ENCODE measurements at places on chromosomes 13 and 19.
A peak's percentile ranks its signal among the peaks of the same experiment; 100 is the strongest.

DNA sequence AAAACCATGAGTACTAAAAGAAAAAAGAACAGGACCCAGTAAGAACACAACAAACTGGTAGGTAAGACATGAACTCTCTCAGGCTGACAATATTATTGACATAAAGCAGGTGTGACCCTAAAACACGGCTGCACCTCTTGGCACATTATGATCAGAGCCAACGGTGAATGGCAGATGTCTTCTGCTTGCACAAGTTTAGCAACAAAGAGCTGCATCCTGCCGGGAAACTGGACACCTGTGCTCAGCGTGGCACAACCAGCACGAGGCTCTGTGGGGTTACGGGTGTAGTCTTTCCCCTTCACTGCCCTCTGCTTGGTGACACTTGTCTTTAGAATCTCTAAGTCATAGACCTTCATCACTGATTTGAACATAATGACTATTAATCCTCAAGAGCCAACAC lies 97.9 kb downstream of the DOCK9 start:
- DNase-seq = no peak

GRCh38 chr13:110338441-110339101 lies 31.5 kb downstream of the COL4A2 start:
- DNase-seq = no peak

GRCh38 chr13:73060251-73061160 lies 1.7 kb downstream of the KLF5 start:
- DNase-seq = no peak

DNA sequence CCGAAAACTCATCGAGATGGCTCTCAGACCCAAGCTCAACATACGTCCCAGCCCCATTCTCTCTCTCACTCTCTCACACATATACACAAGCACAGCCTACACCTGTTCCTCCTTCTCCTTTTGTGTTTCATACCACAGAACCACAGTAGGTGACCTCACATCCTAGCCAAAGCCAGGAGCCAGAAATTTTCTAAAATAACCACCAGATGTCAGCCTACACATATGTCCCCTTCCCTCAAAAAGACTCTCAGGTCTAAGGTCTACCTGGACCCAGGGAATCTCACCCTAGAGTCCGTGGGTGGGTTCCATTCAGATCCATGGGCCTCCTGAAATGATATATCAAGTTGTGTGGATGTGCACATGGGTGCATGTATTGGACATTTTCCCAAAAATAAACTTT lies 104.2 kb upstream of the IPO5 start:
- no peak for DNase-seq

DNA sequence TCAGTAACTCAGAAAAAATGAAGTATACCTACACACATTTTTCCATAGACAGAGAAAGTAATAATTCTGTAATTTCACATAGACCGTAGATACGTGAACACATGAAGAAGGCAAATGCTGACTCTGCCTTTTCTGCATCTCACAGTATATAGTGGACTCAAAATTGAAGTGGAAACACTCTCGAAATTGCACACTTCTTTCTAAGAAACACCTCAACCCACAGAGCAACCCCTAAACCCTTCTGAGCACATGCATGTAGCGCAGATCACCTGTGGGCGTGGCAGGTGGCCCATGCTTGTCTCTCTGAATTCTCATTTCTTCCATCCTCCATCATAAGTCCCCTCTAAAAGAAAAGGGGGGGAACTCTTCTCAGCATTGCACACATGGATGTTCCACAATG lies 34.7 kb downstream of the COL4A1 start:
- DNase-seq = no peak

DNA sequence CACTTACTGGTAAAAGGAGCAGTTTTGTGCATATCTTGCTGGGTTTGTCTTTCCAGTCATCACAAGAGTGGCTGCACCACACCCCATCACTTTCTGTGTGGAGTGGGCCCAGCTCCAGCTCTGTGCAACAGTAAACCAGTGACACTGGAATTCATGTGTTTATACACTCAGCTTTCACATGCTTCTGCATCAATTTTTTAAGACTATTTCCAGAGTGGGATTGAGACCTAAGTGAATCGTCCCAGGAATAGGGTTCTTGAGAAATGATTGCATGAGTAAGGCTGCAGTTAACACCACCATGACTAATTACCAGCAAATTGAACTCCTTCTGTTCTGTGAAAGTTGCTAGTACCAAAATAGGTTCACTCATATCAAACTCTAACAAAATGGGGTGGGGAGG lies 5.3 kb upstream of the CFAP97D2 start:
- no peak for DNase-seq

GRCh38 chr19:13077240-13077639 lies 25.4 kb downstream of the LYL1 start:
- DNase-seq = no peak

DNA sequence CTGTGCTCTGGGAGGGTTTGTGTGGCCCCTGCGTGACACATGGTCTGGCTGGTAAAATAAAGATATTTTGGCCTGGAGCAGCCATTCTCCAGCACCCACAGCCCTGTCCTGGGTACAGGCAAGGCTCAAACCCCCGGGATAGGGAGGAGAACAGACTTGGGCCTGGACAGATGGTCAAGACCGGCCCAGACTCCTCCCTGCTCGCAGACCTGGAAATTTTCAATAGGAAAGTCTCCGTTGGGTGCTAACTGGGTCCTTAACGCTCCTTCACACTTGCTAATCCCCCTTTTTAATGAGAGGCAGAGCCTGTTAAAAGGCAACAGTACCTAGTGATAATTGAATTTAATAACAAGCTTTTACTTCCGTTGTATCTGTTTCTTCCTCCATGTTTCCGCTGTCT lies 2.5 kb downstream of the PALM start:
- no peak for DNase-seq

GRCh38 chr13:46647512-46648065 lies 94.6 kb downstream of the LRCH1 start:
- DNase-seq = no peak

GRCh38 chr13:30133554-30133912 lies 173.8 kb downstream of the KATNAL1 start:
- DNase-seq = no peak

DNA sequence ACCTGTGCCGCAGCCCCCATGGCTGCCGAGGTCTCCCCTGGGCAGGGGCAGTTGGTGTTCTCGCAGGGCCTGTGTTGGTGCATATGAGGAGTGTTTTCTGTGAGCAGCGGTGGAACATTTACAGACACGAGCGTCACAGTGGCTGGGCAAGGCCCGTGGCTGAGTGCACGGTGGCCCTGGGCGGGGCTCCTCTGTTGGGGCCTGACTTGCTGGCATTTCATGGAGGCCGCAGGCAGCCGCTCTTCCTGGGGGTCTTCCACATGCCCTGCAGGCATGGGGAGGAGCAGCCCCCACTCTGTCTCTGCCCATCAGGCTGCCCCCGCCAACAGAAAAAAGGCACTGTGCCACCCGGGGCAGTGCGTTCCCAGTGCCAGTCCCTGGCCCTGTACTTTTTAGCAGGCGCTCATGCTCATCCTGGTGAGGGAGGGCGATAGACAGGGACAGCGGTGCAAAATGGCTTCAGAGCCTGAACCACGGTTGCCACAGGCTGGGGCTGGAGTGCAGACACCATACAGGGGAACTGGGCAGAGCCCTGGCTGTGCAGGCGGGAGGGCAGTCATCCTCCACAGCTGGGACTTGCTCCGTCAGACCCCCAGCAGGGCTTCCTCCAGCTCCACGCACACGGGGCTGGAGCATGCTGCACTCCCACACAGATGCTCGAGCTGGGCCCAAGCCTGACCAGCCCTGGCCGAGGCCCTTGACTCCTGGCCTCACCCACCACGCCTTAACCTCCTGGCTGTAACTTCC lies 23.5 kb downstream of the TFDP1 start:
- no peak for DNase-seq

DNA sequence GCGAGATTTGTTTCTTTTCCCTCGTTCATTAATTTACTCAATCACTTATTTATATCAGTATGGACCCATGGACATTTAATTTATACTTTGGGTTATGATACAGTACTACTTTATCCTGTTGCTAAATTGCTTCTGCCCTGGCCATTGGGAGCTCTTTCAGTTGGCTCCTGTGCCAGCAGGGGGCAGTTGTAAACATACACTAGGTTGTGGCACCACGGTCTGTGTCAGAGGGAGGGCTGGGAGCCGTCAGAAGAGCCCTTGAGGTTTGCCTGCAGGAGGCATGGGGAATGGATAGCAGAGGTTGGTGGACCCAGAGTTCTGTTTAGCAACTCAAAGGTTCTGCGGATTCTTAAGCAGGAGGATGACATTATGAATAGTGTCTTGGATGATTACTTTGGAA lies 94.3 kb downstream of the ERCC5 start:
- DNase-seq = no peak

DNA sequence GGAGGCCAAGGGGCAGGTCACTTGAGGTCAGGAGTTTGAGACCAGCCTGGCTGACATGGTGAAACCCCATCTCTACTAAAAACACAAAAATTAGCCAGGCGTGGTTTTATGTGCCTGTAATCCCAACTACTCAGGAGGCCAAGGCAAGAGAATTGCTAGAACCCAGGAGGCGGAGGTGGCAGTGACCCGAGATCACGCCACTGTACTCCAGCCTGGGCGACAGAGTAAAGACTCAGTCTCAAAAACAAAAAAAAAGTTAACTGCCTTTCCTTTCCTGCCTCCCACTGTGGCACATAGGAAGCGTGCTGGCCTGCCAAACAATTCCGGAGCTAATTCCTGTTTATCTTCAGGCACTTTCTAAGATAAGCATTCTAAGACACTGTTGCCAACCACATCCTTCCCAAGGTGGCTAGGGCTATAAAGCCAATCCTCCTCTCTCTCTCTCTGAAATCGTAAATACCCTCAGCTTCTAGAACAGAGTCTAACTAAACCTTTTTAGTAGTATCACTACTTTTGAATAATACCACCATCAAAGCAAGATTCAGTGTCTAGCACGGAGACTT lies 21.6 kb downstream of the SLC25A30 start:
- no peak for DNase-seq

GRCh38 chr13:66560189-66560588 lies 669.9 kb downstream of the PCDH9 start:
- no peak for DNase-seq

DNA sequence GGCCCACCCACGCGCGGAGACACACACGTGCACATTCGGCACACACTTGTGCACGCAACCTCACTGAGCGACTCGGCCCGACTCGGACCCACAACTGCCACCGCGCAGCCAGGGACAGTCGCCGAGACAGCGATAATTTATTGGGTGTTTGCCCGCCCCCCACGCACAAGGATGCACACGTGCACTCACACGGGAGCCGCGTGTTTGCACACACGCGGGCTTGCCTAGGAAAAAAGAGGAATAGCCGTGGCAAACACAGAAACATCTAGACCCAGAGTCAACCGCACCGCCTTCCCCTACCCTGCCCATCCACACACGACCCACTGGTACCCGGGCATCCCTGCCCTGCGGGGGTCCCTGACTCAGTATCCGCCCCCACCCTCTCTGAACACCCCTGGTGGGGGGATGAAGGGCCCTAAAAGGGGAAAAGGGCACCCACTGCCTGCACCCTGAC lies 1.1 kb upstream of the SSBP4 start:
- no peak for DNase-seq

GRCh38 chr13:84192125-84192524 lies 309.9 kb upstream of the SLITRK1 start:
- no peak for DNase-seq

DNA sequence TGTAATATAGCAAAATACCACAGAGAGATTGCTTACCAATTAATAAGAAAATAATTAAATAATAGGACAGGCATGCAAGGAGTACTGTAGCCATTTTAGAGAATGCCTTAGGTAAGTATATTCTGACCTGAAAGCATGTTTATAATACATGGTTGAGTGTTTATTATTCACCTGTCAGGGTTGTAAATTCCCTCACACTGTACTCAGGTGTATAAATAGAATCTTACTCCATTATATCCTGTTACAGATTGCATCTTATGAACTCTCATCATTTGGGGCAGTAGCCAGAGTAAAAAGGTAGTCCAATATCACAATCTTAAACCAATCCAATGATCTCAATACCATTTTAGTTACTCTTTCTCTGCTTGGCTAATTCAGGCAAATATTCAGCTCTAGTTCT lies 35.8 kb upstream of the GTF2F2 start:
- DNase-seq = no peak

- no peak for DNase-seq
Observed at GRCh38 chr19:19634516-19635312, 6.7 kb upstream of the LPAR2 start.

GRCh38 chr13:40148101-40148500 lies 492.6 kb downstream of the COG6 start:
- no peak for DNase-seq

- peak; percentile 21 for DNase-seq
Observed at GRCh38 chr19:44988896-44989556, 12.2 kb upstream of the RELB start.

- no peak for DNase-seq
Observed at GRCh38 chr19:39858541-39858940, 12.4 kb upstream of the FBL start.

DNA sequence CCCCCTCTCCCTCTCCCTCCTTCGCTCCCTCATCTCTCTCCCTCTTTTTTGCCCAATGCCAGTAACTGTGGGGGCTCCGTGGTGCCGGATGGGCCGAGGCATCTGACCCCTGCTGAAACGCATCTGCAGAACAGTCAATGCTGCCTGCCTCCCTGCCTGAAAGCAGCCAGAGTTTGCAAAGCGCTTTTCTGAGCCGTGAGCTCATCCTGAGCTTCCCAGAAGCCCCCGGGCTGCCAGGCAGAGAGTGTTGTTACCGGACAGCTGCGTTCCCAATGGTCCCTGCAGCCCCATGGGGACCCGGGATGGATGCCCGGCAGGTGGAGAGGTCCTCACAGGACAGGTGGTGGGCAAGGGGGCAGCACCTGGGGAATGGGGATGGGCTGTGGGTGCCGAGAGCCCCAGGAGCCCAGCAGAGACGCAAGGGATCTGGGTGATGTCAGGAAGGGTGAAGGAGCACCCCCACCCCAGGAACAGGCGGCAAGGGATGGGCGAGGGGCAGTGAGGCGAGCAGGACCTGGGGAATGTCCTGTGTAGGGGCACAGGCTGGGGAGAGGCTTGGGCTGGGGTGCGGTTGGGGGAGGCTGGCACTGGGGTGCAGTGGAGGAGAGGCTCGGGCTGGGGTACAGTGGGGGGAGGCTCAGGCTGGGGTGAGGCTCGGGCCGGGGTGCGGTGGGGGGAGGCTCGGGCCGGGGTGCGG lies 33.0 kb downstream of the GPX4 start:
- no peak for DNase-seq

- DNase-seq = no peak
Observed at GRCh38 chr13:75399879-75400217, 82.1 kb downstream of the TBC1D4 start.

DNA sequence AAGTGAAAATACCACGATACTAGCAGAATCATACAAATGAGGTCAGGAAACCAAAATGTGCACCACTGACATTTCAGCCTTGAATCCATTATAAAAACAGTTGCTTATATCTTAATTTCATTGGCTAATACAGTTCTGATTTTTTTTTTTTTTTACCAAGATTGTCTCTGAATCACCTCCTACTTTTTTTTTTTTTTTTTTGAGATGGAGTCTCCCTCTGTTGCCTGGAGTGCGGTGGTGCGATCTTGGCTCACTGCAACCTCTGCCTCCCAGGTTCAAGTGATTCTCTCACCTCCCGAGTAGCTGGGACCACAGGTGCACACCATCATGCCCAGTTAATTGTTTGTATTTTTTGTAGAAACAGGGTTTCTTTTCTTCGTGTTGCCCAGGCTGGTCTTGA lies 270.2 kb downstream of the LMO7 start:
- no peak for DNase-seq

- no peak for DNase-seq
Observed at GRCh38 chr19:20478936-20479335, 86.6 kb downstream of the ZNF737 start.

GRCh38 chr13:27006519-27007161 lies 165.0 kb downstream of the USP12 start:
- DNase-seq = no peak

- no peak for DNase-seq
Observed at GRCh38 chr13:33610438-33611120, 207.4 kb upstream of the RFC3 start.

GRCh38 chr19:18736415-18737336 lies 53.2 kb downstream of the CRTC1 start:
- DNase-seq = no peak
